ENCODE measurements at places on chromosomes 7 and 10.

DNA sequence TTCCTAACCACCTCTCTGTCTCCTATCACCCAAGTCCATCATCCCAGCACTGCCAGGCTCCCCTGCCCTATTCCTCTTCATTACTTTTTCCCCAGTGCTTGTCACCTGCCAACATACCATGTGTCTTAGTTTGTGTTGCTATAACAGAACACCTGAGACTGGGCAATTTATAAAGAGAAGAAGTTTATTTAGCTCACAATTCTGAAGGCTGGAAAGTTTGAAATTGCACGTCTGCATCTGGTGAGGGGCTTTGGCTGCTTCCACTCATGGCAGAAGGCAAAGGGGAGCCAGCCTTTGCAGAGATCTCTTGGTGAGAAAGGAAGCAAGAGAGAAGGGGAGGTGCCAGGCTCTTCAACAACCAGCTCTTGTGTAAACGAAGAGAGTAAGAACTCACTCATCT, 47.3 kb downstream of the DRGX start:
- DNase-seq = no peak

- DNase-seq = peak; percentile 78
Observed at GRCh38 chr7:101542527-101543241, 86.4 kb downstream of the MYL10 start.

DNA sequence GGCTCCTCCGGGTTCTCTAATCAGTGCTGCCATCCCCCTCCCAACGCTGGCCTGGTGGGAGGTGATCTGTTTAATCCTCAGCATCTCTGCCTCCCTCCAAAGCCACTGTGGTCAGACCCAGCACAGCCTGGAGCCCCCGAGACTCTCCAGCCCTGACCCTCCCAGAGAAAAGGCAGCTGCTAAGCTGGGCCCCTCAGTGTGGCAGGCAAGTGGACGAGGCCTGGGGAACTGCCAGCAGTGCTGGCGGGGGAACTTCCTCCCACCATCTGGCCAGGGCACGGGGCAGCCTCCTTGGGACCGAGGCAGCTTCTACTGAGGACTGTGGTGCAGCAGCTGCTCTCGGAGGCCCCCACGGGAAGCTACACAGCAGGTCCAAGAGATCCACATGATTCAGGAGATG, 51.1 kb downstream of the DPYSL4 start:
- no peak for DNase-seq

DNA sequence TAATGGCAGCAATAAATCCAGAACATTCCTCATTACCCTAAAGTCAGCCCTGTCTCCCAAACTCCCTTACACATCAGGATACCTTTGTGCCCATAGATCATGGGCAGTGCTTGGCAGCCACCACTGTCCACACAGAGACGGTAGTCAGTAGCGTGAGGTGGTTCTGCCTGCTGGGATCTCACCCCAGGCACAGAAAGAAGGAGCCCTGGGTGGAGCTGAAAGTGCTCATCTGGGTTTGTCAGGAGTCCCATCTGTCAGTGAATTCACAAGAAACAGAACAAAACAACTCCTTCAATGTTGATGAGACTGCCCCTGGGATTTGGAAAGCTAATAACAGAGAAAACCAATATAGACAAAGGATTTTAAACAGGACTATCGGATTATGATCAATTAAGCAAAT, 90.2 kb upstream of the PRSS58 start:
- DNase-seq = no peak

- DNase-seq = no peak
Observed at GRCh38 chr7:68065581-68065980, 1068.9 kb downstream of the TYW1 start.

DNA sequence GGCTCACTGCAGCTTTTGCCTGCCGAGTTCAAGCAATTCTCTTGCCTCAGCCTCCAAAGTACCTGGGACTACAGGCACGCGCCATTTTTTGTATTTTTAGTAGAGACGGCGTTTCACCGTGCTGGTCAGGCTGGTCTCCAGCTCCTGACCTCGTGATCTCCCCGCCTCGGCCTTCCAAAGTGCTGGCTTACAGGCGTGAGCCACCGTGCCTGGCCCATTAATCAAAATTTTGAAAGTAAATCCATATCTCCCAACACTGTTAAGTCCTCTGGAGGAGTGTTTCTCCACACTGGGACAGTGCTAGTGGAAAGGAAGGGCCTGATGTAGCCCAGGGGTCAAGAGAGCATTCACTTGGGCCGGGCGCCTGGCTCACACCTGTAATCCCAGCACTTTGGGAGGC, 644.6 kb downstream of the SH2D4B start:
- no peak for DNase-seq

DNA sequence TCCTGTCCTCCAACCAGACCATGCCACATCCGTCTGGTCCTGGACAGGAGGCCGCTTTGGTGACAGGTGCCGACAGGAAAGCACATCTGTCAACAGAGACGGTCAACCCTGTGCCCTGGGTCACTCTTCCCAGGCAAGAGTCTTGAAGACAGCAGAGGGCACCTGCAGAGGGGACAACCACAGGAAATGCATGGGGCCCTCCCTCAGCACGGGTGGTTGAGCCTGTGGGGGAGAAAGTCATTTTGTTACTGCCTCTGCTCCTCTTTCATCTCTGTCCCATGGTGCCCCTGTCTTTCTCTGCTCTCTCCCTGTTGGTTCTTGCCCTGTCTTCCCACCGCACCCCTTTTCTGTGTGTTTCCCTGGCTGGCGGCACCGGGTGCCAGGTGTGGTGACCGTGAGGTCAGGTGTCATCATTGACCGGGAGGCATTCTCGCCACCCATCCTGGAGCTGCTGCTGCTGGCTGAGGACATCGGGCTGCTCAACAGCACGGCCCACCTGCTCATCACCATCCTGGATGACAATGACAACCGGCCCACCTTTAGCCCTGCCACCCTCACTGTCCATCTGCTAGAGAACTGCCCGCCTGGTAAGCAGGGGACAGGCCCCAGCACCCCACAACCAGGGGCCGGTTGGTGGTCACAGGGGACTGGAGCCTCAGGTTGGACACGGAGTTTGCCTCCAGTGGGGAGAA, 17.6 kb upstream of the VSIR start:
- no peak for DNase-seq

- no peak for DNase-seq
Observed at GRCh38 chr10:71307469-71308085, 11.5 kb upstream of the SLC29A3 start.

DNA sequence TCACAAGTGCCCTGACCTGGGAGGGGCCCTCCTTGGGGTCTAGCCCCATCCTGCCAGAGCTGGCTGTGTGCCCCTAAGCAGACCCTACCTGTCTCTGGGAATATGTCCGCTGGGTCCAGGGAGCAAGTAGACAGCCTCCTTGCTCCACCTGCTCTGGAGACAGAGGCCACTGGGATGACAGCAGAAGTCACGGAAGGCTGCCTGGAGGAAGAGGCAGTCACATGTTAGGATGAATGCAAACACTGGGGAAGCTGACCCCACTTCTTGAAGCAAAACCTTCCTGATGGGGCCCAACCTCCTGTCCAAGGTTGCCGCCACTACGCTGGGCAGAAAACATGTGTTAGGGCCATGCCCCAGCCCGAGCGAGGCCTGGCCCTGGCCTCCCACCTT, 11.7 kb upstream of the LFNG start:
- DNase-seq = no peak

- DNase-seq = no peak
Observed at GRCh38 chr7:91812388-91812787, 68.1 kb downstream of the MTERF1 start.

DNA sequence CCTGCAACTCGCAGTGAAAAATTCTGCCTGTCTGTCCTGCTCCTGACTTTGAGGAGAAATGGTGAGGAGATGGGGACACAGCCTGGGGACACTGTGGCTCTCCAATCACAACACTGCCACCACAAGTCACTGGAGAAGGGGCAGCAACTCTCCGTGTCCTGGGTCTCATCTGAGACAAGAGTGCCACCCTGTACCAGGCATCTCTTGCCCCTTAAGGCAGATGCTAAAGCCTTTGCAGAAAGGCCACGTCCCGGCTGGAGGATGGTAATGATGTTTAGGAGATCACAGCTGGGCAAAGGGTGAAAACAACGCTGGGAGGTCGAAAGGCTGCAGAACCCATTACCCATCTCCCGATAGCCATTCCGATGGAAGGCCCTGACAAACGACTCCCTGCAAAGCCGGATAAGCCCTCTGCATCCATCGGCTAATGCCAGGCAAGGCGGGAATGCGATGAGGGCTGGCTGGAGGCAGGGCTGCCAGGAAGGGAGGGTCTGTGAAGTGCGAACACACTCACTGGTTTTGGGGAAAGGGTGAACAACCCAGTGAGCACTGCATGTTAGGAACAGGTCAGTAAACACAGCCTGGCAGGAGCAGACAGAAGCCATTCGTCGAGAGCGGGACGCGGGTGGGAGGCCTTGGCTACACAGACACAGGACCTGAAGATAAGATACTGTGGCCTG, 190.8 kb downstream of the ADARB2 start:
- DNase-seq = no peak

DNA sequence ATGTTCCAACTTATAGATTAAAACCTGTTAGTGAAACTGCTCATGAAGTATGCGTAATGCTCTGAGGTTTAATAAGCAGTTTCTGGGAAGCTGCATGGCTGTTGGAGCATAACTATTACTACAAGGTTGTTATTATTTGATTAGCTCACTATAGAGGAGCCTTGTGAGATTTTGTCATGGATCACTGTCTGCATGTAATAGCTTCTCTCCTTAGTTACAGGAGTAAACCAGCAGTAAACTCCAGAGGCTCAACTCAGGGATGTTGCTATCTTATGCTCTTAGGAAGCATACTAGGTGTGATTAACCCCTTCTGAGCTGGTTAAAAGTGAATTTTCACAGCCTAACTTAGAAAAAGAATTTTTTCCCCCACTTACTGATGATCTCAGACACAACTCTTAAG, 63.6 kb upstream of the IFRD1 start:
- no peak for DNase-seq

DNA sequence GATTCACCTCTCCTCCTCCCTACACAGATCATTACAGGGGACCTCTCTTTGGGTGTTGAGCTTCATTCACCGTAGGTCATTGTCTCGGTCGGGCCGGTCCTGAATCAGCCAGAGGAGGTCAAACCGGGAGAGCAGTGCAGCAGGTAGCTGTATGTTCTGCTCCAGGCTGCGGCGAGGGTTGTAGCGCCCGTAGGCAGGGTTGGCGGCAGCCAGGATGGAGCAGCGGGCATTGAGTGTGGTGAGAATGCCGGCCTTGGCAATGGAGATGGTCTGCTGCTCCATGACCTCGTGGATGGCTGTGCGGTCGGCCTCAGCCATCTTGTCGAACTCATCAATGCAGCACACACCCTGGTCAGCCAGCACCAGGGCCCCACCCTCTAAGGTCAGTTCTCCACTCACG, 5.5 kb downstream of the MCM7 start:
- no peak for DNase-seq

DNA sequence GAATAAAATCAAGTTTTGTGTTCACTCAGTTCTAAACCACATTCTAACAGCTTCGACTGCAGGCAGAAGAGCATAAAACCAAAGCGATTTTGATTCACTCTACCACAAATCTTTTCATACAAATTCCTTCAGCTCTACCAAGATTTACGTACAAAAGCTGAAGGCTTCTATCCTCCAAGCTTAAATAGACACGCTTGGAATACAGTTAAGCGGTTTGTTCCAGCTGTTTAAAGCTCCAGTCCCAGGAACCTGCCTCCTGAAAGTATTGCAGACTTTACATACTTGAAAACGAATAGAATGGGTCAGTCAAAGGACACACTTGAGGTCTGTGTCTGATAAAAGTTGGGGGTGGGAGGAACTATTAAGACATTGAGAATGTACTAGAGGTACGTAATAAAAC, 102.9 kb downstream of the MPP7 start:
- DNase-seq = no peak

GRCh38 chr7:465710-466400, 53.8 kb downstream of the PDGFA start:
- DNase-seq = no peak

DNA sequence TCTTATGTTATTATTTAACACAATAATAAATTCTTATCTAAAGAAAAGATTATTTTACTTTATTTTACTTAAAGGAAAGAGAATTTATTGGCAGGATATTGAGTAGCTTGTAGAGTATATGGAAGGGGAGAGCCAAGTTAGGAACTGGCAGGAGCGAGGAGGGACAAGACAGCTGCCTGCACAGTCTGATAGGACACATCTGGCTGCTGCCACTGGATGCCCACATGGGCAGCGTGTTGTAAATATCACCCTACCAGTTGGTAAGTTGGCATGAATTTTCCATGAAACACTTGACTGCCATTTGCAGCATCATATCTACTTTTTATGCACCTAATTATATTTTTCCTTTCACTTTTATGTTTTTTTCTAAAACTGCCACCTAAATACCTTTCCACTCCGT, 19.6 kb downstream of the SRI start:
- no peak for DNase-seq

- DNase-seq = no peak
Observed at GRCh38 chr7:90461219-90461618, 8.2 kb upstream of the PTTG1IP2 start.

DNA sequence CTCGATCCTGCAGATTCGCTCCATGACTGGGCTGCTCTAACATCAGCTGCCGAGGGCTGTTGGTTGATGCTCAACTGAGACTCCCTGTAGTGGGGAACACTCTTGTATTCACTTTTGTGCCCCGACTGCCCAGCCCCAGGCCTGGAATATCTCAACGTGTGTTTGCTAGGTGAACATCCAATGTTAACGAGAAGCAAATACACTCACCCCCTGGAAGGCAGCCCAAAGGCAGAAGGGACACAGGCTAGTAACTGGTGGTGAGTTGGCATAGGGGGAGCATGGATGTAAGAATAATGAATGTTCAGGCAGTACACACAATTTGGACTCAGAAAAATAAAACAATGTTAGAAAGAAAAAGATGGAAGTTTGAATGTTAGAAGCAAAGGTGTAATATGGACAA, 24.0 kb upstream of the RBM33 start:
- DNase-seq = no peak

GRCh38 chr7:20519645-20520044, 95.8 kb upstream of the ABCB5 start:
- no peak for DNase-seq

GRCh38 chr10:22334414-22335172, 10.7 kb upstream of the SPAG6 start:
- DNase-seq = no peak

GRCh38 chr10:118054383-118054782, 7.6 kb upstream of the RAB11FIP2 start:
- no peak for DNase-seq

- no peak for DNase-seq
Observed at GRCh38 chr7:82056282-82056681, 286.4 kb upstream of the HGF start.

- DNase-seq = no peak
Observed at GRCh38 chr7:21639206-21639868, 96.5 kb downstream of the DNAH11 start.

DNA sequence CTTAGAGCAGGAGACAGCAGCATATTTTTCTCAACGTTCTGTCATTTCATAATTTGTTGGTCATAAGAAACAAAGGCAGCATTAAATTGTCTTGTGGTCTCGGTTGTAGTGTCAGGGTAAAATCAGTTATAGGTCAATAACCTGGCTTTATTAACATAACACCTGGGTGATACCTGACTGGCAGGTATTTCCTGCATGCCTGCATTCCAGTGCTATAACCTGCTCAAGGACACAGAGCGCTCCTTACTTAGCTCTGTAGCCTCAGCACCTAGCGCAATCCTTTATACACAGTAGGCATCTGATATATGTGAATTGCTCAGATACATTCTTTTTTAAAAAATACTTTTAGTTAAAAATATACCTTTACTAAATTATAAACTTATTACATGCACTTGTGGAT, 38.9 kb upstream of the PRKG1 start:
- DNase-seq = no peak
